CD4-positive, alpha-beta memory T cell (primary cell): ENCODE measurements at places on chromosomes 3 and 15.

- no peak for DNase-seq
Observed at GRCh38 chr15:76376029-76376428, 39.5 kb downstream of the ISL2 start.

GRCh38 chr15:39888809-39889208, 31.3 kb downstream of the GPR176 start:
- no peak for DNase-seq

DNA sequence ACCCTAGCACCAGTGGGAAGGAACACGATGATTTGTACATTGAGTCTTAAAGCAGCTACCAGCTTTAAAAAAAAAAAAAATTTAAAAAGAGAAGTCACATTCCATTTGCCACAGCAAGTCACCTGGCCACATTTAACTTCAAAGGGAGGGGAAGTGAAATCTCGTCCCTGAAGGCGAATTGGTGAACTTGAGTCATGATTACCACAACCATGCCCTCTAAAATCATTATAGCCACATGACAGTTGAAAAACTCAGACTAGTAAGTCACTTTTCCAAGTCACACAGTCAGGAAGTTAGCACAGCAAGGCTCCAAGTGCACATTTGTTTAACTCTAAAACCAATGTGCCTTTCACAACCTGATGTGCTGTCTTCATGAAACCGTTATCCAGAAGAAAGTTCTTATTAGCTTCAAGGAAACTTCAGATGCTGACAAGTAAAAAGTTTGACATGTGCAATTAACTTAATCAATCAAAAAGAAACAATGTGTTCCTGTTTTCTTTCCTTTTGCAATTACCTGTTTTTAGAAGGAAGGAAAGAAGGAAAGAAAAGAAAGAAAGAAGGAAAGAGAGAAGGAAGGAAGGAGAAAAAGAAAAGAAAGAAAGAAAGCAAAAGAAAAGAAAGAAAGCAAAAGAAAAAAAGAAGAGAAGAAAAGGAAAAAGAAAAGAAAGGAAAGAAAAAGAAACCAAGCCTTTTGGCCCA, 8.3 kb upstream of the THSD4 start:
- DNase-seq, result no peak

DNA sequence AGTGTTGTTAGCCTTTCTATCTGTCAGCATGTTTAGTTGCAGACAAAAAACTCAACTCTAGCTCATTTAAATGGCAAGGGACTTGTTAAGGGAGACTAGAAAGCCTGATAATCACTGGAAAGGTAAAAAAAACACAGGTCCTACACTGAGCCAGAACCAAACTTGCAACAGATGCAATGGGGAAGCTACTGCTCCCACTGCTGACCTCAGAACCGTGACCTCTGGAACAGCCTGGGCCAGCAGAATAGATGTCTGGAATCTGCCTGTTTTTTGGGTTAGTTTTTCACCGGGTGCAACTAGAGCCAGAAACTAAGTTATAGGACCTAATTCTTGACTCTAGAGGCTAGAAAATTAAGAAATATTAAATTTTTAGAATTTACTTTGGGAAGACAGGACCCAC, 32.5 kb upstream of the ARL14 start:
- DNase-seq, result no peak

GRCh38 chr15:53841651-53842050, 82.2 kb upstream of the WDR72 start:
- DNase-seq, result no peak

DNA sequence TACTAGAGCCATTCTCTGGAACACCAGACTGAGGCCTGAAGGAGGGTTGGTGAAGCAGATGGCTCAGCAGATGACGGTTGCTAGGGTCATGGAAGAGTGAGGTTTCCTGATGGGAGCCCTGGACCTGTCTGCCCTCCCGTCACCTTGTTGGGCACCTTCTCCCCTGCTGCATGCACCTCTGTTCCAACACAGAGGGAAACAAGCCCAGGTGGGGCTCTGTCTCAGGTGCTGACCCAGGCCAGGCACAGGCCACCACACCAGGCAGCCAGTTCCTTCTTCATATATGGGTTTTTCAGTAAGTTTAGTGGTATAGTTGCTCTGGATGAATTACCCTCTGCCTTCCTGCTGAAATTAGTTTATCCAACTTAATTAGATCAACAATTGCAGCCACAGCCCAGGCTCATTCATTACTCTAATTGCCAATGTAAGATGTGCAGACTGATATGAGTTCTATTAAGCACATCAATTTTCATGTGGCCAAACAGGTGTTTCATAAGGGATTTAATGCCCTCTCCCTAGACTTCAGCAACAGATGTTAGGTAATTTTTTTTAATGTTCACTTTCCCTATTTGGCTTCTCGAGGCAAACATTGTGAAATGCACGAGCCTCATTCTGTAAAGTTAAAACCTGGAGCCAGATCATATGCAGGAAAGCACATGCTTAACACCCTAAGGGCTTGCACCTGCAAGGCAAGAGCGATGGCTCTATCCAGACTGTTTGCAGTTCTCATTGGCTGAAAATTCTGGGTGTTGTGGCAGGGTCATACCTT, 174.8 kb downstream of the CHDH start:
- DNase-seq, result no peak

- DNase-seq, result no peak
Observed at GRCh38 chr15:50377867-50378751, 23.1 kb upstream of the GABPB1 start.

DNA sequence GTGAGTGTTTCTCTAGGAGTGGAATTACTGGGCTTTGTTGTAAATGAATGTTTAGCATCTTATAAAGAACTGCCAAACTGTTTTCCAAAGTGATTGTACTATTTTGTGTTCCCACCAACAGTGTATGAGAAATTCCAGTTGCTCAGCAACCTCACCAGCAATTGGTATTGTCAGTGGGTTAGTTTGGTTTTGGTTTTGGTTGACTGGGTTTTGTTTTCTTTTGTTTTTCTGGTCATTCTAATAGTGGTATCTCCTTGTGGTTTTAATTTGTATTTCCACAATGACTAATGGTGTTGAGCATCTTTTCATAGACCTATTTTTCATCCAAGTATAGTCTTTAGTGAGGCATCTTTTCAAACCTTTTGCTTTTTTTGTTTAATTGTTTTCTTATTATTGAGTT, 27.1 kb downstream of the FILIP1L start:
- DNase-seq, result no peak

DNA sequence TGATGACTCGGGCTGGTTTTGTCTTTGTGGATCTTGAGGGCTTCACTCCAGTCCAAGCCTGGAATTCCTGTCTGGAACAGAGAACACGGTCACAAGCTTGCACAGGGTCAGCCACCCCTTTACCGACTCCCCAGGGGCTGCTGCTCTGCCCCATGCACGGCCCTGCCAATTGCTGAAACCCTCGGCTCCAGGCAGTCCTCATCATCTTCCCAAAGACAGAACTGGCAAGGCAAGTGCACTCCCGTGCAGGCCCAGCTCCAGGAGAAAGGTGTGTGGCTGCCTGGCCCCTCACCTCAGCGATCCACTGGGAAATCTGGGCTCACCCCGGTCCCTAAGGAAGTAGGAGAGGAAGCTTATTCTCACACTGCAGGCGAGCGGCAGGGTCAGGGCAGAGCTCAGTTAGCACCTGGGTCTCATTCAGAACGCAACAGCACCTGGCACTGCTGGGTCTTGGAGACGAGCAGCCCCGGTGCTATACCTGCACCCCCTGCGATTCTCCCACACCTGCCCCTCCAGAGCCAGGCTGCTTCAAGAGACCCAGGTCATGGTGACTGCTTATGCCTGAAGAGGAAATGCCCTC, 7.2 kb downstream of the MAP6D1 start:
- no peak for DNase-seq

DNA sequence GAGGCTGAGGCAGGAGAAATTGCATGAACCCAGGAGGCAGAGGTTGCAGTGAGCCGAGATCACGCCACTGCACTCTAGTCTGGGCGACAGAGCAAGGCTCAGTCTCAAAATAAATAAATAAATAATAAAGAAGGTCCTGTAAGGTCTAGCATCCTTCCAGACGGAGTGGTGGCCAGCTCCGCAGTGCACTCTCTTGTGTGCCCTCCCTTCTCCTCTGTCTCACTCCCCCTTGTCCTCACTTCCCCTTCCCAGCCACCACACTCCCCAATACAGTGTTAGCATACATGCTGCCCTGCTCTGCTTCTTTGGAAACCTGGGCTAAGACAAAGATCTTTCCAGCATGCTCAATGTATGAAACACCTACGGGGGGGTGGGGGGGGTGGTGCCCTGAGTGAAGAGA, 3.4 kb upstream of the CLN6 start:
- DNase-seq, result no peak

GRCh38 chr3:8112587-8112986, 389.0 kb upstream of the LMCD1 start:
- no peak for DNase-seq

GRCh38 chr15:74528876-74529275, 12.1 kb upstream of the ARID3B start:
- no peak for DNase-seq
